ENCODE measurements at places on chromosomes 3 and 15.

GRCh38 chr3:126685493-126685892, 18.5 kb upstream of the CHCHD6 start:
- no peak for DNase-seq

DNA sequence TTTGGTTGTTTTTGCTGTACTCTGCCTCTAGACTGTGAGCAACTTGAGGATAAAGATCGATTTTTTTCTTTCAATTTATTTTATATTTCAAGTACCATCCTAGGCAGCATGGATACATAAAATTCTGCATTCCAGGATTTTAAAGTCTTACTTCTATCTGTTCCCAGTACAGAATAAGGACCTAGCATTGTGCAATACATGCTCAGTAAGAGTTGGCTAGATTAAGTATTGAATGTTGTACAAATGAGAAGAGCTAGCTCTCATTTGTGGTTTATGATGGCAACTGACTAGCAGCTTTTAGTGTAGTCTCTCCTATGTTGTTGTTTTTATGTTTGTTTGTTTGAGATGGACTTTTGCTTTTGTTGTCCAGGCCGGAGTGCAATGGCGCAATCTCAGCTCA, 222.7 kb downstream of the TP63 start:
- no peak for DNase-seq

DNA sequence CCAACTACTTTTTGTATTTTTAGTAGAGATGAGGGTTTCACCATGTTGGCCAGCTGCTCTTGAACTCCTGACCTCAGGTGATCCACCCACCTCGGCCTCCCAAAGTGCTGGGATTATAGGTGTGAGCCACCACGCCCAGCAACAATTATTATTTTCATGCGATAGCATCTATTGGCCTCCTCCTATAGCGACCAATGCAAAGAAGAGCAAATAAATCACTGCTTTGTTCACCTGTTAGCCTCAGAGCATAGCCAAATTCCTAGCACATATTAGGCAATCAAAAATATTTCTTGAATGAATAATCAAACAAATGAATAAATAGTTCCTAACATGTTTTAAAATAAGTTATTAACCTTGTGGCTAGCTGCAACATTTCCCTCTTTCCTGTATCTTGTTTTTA, 36.8 kb upstream of the TNFSF10 start:
- no peak for DNase-seq

DNA sequence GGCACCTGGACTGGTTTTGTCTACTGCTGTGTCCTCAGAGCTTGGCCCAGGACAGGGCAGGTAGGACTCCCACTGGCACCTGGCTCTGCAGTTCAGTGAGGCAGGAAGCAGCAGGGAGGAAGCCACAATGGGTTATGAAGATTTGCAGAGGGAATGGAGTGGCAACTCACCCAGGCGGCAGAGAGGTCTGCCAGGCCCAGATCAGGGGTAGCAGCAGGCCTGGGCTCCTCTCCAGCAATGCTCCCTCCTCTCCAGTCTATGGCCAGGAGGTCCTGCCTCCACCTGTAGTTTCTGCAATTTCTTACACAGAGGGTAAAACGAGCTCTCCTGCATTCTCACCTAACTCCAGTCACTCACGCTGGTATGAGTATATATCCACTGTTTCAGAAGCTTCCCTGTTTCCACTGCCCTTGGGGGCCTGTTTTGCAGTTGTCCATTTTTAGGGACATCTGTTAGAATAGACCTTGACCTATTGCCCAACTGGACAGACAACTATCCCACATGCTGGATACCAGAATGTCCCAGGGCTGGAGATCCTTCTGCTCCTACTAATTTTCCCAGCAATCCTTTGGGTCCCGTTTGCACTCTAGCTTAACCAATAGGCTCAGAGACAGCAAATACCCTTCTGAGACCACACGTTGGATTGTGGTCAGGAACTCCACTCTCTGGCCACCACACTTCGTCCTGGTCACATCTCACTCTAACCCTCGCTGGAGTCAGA, 35.2 kb downstream of the HMCES start:
- no peak for DNase-seq

DNA sequence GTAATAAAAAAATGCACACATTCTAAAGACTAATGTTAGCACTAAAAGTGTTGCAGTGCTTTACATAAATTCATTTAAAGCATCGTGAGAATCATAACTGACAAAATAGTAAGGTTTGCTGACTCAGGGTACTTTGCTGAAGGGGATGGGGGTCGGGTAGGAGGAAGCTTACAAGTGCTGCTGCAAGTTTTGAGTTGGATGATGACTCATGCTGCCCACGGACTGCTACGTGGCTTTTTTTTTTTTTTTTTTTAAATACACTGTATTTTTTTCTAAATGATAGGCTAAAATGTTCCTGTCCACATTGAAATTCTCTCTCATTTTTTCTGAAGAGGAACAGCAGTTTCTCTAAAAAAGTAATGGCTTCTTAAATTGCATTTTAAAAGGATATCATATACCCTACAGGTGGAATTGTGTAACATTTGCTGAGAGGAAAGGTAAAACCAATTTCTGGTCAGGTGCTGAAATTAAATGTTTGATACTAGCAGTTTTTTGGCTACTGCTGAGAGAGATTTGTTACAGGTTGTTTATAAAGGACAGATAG, 2.2 kb downstream of the MAPK6 start:
- no peak for DNase-seq

GRCh38 chr3:119731560-119732343, 28.9 kb downstream of the CFAP91 start:
- no peak for DNase-seq

DNA sequence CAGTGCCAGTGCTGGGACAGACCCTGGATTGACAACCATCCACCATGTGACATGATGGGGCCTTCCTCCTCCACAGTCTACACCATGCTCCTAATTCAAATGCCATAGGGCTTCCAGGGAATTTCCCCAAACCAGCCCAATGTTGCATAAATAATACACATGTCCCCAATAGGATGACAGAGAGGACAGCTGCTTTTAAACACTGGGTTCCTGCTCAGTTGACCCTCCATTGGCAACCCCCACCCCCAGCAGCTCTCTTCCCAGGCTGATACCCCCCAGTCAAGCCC, 28.3 kb upstream of the ATP2B2 start:
- no peak for DNase-seq

DNA sequence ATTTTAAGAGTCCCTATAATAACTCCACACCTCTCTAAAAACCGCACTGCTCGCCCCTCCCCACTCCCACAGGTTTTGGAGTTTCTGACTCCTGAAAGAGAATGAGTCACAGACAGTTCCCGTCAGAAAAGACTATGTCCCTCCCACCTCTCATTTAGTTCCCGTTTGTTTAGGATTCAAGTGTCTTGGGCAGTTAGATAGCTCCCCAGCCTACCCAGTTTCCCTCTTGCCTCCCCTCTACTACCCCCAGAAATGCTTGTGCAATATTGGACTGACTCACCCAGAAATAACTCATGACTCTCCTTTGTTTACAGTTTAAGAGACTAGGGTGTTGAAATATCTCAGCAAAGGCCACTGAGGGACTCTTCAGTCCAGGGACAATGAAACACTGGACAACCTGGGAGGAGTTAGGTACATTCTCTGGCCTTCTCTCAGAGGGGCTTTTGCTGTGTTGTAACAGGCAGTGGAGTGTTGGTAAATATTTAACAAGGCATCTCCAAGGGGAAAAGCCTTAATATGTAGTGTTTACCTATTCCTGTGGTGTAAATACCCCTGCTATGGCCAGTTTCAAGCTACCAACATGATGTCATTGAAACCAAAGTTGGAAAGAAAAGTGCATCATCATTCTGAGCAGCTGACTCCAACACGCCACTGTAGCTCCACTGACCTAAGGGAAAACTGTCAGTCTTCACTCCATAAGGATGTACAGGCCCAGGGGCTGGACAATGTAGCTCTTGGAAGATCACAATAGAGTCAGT, 96.1 kb upstream of the CHD2 start:
- peak; percentile 77 for DNase-seq

DNA sequence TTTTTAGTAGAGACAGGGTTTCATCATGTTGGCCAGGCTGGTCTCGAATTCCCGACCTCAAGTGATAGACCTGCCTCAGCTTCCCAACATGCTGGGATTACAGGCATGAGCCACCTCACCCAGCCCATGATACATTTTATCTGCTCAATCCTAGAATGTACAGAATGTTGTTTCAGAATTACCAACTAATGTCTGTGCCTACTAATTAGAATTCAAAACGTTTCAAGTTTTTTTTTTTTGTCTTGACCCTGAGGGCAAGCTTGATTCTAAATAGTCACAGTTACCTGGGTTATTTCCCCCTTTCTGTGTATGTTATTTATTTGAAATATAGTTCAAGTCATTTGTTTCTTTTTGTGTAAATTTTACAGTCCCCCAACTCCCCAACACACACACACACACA, 5.3 kb upstream of the KIF23 start:
- DNase-seq = no peak

DNA sequence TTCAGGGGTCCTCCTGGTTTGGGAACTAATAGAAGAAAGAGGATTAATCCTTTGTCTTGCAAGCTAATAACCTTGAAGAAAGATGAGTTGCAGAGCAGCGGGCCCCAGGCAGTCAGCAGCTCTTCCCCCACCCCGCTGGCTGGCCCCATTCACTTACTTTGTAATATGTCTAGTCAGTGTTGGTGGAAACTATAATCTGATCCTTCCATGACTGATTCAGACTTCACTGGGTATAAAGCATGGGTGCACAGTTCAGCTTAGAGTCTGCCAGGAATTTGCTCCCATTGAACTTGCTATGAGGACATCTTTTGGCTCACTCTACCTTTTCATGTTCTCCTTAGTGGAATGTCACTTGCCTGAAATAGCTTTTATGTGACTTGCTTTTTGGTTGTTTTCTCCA, 117.7 kb downstream of the CCNL1 start:
- no peak for DNase-seq

DNA sequence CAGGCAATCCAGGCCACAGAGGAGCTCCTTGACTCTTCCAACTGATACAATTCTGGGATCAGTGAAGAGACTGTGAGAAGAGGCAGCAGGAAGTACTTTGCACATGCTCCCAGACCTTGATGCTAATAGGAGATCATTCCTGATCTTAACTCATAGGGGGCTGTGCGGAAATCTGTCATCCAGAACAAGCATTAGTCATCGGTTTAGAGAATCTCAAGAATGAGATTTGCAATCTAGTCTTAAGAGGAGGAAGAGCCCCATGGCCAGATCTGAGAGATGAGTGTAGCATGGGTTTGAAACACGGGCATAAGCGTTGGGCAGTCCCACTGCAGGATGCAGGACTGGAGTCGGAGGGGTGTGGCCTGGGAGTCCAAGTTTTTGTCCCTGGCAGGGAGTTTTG, 1081.1 kb downstream of the NAALADL2 start:
- no peak for DNase-seq

DNA sequence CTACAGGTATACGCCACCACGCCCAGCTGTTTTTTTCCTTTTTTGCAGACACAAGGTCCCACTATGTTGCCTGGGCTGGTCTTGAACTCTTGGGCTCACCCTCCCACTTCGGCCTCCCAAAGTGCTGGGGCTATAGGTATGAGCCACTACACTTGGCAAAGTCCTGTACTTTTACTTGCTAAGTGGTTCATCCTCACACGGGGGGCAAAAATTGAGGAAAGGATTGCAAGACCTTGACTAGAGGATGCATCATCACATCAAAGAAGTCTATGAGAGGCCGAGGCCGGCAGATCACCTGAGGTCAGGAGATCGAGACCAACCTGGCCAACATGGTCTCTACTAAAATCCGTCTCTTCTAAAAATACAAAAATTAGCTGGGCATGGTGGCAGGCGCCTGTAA, 116.5 kb upstream of the FAM174B start:
- DNase-seq = no peak

DNA sequence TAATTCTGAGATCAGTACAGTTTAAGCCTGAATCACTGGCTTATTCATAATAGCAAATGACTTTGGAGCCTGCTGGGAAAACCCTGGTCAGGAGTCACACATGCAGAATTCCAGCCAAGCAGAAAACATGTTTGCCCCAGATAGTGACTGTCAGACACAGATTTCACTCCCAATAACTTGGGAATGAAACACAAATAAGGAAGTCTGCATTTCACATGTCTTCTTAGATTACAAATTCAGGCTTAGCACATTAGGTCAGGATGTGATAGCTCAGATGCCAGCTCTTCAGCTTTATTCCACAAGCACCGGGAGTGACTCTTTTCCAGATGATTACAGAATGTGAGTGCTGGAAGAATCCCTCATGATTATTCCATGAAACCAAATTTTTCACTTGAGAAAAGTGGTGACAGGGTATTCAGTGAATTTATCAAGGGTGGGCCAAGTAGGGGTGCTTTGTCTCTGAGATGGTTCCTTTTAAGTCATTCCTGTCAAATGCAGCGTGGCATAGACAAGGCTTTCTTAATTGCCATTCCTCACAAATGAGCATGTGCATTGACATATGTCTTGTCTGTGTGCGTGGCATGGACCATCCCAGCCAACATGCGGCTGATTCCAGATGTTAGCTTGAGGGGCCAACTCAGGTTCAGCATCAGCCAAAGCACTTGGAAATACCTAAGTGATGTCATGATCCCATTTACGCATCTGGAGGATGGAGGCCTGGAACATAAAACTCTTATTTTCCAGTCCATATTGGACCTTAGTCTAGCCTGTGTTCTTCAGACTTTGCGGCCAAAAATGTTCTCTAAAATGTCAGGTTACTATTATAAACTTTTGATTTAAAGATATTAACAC, 191.0 kb downstream of the EPHB1 start:
- DNase-seq = no peak

DNA sequence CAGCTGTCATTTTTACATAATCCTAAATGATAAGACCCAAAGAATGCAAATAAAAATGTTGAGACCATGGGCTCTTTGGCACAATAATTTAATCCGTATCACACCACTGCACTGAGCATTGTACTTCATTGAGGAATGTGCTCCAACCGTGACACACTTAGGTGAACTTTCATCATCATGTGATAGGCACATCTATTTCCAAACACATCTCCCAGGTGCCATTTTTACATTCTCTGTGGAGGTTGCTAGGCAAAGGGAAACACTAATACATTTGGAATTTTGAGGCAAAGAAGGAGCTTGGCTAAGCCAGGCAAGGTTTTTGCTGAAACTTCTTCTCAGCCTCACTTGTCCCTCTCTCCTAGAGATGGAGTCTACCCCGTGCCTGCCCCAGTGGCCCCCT, 68.7 kb downstream of the LRTM1 start:
- DNase-seq = no peak

DNA sequence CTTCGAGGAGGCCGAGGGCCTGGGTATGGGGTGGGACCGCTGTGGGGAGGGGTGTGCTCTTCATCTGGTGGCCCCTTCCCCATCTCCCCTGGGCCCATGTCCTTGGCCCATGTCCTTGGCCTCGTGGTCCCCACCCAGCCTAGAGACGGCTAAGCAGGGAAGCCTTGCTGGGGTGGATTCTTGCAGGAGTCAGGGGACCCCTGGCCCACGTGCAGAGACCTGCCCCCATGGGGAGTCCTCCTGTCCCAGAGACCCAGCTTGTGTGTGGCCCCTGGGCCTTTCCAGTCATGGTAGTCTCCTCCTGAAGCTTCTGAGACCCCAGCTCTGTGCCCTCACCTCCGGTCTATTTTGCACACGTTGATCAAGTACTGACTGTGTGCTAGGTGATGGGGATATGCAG, 97.4 kb downstream of the TBC1D2B start:
- no peak for DNase-seq

DNA sequence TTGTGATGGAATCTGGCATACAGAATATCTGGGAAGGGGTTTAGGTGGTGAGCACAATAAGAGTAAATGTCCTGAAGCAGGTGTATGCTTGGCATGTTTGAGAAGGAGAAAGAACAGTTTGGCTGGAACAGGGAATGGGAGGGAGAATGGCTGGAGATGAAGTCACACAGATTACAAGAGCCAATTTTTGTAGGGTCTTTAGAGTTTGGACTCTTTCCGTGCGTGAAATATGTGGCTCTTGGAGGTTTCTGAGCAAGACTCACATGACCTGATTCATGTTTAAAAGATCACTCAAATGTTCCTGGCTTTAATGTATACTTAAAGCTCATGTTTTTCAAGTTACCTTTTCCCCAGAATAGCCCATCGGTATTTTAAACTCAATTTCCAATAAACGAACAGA, 32.8 kb downstream of the SPRED1 start:
- no peak for DNase-seq
